ENCODE measurements at places on chromosomes 3 and 15.
A peak's percentile ranks its signal among the peaks of the same experiment; 100 is the strongest.

- DNase-seq = no peak
Measured at GRCh38 chr15:63169788-63170187, 12.5 kb upstream of the RPS27L start.

DNA sequence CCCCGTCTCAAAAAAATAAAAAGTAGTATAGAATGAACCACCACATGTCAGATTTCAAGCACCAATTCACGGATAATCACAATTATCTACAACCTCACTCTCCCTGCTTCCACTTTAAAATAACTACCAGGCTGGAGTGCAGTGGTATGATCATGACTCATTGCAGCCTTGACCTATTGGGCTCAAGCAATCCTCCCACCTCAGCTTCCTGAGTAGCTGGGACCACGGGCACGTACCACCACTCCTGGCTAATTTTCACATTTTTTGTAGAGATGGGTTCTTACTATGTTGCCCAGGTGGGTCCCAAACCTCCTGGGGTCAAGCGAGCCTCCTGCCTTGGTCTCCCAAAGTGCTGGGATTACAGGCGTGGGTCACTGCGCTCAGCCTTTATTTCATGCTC lies 38.1 kb upstream of the LDHAL6B start:
- DNase-seq = no peak

DNA sequence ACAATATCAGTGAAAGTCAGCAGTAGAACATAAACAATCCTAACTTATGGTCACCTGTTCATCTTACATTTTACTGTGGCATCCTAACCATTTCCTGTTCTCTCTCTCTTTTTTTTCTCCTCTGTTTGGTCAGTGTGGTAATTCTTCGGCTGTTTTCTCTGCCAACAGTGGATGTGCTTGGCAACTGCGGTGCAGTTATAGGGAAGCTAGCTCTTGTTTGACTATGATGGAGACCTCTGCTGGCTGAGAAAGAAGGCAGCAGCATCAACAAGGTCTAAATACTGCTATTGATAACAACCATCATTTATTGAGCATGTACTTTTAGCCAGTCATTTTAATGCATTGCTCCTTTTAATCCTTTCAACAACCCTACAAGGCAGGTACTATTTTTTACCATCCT lies 723 bp upstream of the DRD3 start:
- peak; percentile 31 for DNase-seq

DNA sequence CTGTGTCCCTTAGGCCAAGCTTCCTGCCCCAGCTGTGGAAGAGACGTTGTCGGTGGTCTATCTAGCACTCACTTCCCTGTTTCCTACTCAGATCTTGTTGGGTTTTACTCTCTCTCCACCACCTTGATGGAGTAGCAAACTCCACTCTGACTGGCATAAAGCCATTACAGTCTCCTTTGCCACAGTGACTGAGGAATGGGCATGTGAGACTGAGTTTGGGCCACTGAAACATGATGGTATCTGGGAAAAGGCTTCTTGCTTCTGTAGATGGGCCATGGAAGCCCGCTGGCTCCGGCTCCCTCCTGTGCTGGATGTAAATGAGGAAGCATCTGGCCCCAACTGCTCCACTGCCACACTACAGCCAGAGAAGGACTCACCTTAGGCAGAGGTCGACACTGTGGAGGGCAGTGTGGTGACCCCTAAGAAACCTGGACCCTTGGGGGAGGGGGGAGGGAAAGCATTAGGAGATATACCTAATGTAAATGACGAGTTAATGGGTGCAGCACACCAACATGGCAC lies 9.4 kb upstream of the CAMK1 start:
- DNase-seq = no peak

DNA sequence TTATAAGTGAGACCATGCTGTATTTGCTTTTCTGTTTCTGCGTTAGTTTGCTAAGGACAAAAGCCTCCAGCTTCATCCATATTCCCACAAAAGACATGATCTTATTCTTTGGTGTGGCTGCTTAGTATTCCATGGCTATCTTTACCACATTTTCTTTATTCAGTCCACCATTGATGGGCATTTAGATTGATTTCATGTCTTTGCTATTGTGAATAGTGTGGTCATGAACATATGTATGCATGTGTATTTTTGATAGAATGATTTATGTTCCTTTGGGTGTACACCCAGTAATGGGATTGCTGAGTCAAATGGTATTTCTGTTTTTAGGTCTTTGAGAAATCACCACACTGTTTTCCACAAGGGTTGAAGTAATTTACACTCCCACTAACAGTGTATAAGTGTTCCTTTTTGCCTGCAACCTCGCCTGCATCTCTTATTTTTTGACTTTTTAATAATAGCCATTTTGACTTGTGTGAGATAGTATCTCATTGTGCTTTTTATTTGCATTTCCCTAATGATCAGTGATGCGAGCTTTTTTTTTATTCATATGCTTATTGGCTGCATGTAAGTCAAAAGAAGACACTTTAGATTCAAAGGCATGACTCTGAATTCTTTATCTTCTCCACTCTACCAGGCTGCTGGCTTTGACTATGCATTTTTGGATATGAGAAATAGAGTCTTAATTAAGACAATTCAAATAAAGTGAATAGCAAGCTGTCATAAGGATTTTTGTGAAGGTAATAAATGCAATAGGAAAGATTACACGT lies 183.3 kb upstream of the SYNPR start:
- no peak for DNase-seq

All from hematopoietic multipotent progenitor cell treated with erythropoietin and hydrocortisone succinate and interleukin-3 and kit ligand, for 6 days (in vitro differentiated cells).